Activated T-cell treated with anti-CD3 and anti-CD28 coated beads, Interleukin-2, amount 50 U/mL, for 1 hour (primary cell): ENCODE measurements at places on chromosomes 5 and 9.

- DNase-seq: no peak
These were observed 25.6 kb downstream of the RRAGA start for GRCh38 chr9:19074836-19075235.

DNA sequence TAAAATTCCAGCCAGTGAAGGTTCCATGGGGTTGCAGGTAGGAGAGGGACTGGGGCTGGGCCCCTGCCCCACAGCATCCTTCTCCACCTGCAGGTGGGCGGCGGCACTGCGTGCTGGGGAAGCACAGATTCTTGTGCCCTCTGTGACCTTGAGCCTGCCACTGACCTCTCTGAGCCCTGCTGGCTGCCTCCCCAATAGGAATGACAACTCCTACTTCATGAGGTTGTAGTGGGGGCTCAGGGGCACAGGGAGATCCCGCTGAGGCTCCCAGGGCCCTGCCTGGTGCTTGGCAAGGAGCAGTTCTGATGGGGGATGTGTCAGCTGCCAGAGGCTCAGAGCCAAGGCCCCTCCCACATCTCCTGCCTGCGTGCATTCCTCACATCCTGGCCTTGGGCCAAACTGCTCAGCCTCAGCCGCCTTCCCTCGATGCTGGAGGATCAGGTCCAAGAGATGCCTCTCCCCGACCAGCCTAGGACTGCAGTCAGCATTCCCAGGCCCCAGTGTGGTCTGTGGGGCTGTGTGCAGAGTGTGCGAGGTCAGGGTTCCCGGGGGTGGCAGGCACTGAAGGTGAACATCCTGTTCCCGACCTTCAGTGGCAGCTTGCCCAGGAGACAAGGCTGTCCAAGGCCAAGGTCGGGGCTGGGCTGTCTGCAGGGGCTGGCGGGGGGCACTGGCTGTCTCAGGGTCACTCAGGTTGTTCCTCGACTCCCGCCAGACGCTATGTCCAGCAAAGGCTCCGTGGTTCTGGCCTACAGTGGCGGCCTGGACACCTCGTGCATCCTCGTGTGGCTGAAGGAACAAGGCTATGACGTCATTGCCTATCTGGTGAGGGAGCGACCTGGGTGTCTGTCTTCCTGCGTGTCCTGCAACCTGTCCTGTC lies 7.0 kb downstream of the ASS1 start:
- no peak for DNase-seq

GRCh38 chr5:123681061-123681460 lies 169.1 kb downstream of the CSNK1G3 start:
- DNase-seq: no peak

DNA sequence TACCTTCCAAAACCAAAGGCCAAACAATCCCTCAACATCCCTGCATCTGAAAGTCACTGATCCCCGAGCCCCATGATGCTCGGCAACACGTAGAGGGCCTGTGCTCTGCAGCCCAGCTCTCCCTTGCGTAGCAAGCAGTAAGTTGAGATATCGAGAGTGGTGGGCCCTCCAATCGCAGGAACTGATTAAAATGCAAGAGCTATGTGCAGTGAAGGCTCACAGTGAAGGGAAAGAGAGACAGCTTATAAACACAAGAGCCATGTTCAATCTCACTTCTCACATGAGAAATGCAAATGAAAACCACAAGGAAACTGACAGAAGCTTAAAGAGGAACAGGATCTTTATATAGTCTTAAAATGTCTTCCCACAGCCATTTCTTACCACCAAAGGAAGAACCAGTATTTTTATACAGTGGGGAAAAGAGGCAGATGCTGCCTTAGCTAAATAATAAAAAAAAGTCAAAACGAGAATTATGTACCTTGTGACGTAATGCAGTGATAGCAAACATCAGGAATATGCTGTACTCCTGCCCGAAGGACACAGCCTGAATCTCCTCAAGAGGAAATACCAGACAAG lies 24.6 kb downstream of the TTF1 start:
- no peak for DNase-seq

DNA sequence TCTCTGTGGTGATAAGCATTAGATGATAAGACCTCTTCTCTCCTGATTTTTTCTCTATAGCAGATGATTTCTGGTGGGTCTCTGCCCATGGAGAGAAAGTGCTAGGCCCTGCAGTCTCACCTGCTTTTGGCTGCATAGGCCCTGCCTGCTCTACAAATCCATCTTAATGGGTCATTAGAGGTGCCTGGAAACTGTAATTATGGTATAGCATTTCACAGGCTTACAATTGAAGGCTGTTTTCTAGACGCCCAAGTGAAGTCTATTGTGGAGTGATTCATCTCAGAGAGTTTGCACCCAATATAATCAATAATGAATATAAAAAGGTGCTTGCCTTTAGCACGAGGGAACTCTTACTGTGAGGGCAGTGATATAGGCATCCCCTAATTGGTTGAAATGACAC lies 33.8 kb downstream of the NEUROG1 start:
- DNase-seq: no peak

DNA sequence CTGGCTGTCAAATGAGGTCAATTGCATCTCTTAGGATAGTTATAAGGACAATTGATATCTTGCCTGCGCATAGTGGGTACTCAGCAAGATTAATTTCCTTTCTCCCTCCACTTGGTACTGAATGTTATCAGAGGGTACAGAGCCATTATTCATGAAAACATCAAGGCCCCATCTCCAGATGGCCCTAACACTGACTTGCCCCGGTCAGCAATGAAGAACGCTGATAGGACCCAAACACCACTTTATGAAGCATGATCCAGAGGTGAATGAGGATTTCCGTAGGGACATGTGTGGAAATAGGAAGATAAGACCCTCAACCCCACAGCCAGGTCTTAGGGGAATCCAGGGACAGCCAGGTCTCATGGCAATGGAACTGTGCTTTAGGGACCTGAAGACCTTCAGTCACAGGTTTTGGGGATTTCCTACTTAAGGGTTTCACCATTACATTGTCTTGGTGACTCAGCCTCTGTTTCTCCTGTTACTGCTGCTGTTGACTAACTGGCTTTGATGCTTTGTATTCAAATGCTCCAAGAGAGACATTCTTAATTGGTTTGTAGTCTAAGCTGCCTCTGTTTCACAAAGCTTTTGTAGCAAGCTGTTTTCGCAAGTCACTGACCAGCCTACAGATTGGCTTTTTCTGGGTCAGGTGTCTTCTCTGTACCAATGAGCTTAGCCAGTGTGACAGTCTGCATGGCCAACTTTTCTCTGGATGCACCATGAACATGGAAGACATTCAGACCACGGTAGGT lies 35.3 kb upstream of the IQGAP2 start:
- no peak for DNase-seq

DNA sequence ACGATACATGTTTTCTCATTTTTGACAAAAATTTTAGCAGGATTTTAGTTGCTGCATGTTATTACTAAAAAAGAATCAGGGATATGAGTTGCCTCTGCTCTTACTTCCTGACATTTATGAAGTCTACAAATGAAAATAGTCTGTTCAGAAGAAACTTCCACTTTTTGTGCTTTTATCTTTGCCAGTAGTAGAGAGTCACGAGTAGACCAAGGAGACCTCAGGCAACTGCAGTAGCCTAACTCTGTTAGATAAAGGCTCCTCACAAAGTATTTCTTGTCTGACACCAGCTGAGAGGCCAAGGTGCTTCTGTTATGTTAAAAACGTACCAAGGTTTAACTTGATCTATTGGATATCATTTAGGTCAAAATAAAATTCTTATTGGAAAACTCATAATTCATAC lies 333.9 kb downstream of the NR2F1-AS1 start:
- no peak for DNase-seq

DNA sequence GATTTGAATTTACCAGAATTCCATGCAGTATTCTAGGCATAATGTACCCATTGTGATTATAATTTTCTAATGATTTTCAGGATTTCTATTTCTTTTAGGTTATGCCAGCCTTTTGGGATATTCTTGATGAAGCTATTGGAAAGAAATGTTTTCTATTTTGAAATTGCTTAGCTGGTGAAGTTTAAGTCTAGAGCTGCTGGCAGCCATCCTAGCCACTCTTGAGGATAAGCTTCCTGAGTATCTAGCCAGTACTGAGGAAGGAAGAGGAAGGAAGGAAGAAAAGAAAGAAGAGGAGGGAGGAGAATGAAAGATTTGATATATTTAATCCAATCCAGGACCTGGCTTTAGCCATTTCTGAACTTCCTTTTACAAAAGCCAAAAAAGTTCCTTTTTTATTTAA lies 142.1 kb upstream of the DAB2 start:
- DNase-seq: no peak

- no peak for DNase-seq
These were observed 63.1 kb downstream of the GTF3C4 start for GRCh38 chr9:132733260-132733815.

GRCh38 chr9:111743275-111743674 lies 51.5 kb downstream of the SHOC1 start:
- DNase-seq: no peak

- no peak for DNase-seq
These were observed 110.8 kb upstream of the ERCC6L2 start for GRCh38 chr9:95764533-95765319.

DNA sequence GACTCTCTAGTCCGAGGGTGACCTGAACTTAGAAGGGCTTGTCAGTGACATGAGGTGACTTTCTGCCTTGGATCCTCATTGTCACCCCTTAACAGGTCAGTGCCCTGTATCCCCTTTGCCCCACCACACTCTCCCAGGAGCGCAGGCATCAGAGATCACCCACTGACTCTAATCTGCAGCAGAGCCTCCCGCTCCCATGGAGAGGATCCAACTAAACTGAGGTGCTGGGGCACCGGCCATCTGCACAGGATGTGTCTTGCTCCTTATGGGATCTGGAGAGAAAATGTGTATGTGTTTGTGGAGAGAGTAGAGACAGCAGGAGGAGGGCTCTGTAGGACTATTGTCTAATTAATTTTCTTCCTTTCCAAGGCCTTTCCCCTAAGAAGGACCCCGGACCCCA lies 213.7 kb downstream of the ROR2 start:
- no peak for DNase-seq

DNA sequence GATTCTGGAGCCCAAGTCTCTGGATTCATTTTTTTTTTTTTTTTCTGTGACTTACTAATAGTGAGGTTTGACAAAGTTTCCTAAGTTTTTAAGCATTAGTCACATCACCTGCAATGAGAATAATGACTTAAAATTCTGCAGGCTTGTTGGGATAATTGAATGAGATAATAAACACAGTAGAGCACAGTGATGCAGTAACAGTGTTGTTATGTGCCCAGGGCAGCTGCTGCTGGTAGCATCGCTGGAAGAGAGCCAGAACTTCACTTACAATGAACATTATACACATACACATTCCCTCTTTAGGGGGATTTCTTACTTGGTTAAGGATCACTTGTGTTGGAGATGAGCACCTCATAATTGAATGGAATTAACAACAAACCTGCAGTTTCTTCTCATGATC lies 78.9 kb downstream of the ALDH7A1 start:
- DNase-seq: no peak

- DNase-seq: no peak
These were observed 68.8 kb downstream of the SLC44A1 start for GRCh38 chr9:105313238-105313637.

DNA sequence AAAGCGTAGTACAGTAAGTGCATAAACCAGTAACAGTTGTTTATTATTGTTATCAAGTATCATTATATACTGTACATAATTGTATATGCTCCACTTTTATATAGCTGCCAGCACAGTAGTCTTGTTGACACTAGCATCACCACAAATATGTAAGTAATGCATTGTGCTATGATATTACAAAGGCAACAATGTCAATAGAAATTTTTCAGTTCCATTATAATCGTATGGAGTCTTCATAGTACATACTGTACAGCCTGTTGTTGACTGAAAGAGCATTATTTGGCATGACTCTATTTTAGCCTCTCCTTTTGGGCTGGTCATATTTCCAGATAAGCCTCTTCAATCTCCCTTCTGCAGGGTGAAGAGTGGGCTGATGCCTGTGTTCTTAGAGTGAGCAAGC lies 40.4 kb downstream of the CFAP95 start:
- DNase-seq: no peak

GRCh38 chr5:111280282-111280951 lies 56.2 kb downstream of the CAMK4 start:
- no peak for DNase-seq

- no peak for DNase-seq
These were observed 12.8 kb upstream of the ZFP62 start for GRCh38 chr5:180873615-180874520.

GRCh38 chr5:135032999-135033861 lies 798 bp downstream of the PITX1 start:
- DNase-seq: no peak

GRCh38 chr5:52342361-52342760 lies 445.4 kb upstream of the ITGA1 start:
- no peak for DNase-seq

- no peak for DNase-seq
These were observed 51.7 kb downstream of the IRF1 start for GRCh38 chr5:132438917-132439316.

DNA sequence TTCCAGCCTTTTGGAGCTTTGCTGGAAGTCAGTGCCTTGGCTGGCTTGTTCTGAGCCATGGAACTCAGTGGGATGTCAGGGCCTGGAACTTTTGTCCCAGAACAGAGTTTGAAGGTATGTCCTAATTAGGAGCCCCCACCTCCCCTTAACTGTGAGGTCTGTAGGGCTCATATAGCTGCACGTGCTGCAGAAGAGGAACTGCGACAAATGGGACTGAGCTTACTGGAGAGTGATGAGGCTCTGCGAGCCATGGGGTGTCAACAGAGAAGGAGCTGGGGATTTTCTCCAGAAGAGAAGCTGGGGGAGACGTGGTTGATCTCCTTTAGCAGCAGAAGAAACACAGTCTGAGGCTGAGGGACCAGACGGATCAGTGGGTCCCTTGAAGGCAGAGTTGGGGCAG lies 10.9 kb downstream of the TMEM8B start:
- DNase-seq: no peak

DNA sequence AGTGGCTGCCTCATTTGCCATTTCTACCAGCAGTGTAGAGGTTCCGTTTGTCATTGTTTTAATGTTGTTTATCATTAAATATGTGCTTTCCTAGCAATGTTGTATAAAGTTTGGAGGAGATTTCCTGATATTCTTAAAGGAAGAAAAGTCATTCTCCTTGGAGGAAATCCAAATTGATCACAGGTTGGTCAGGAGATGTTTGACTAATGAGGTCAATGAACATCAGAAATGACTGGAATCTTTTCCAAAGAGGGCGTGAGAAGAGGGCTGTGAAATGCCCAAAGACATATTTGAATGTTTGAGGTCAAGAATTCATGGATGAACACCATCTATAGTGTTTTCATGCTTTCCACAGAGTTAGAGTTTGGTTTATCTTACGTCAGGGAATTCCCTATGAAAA lies 471.3 kb downstream of the MAT2B start:
- DNase-seq: no peak

DNA sequence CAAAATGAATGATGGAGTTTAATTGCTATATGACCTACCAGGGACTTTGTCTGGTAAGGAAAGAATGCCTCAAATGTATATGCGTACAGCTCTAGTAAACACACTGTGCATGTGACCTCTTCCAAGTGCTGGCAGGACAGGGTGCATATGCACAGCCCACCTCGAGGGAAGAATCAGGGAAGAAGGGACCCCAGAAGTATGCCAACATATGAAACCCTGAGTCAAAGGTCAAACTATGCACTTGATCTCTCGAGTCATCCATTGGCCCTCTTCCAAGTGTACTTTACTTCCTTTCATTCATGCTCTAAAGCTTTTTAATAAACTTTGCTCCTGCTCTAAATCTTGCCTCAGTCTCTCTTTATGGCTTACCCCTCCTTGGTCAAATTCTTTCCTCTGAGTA lies 804.6 kb upstream of the COX7C start:
- no peak for DNase-seq

- no peak for DNase-seq
These were observed 102.6 kb upstream of the TRPM3 start for GRCh38 chr9:71223953-71224538.
